Ovary (tissue), 10 donors: ENCODE measurements at places on chromosomes 11 and 22. TPM values are rescaled to one million over a fixed set of nuclear protein-coding genes. Genes with fewer than 3 reads are reported as not detected.

- no peaks in the 10 kb centered on the region for H3K27me3 ChIP-seq
- no peak for DNase-seq
- H3K36me3 ChIP-seq: no peaks in the 10 kb centered on the region
- H3K4me3 ChIP-seq: no peak overlapping the region
- H3K27ac ChIP-seq: no peak overlapping the region
Measured at GRCh38 chr11:26909991-26910591, 83.8 kb upstream of the FIBIN start.

- H3K36me3 ChIP-seq: no peaks in the 10 kb centered on the region
- DNase-seq: no peak
- H3K4me1 ChIP-seq: no peaks in the 10 kb centered on the region
- H3K4me3 ChIP-seq: no peak overlapping the region
Measured at GRCh38 chr11:91394727-91395414, 829.7 kb upstream of the FAT3 start.

Gene NAV2
- total RNA-seq: 2.9 TPM

Gene LRRC75B
- 21.3 TPM for total RNA-seq

Gene NXPE2
- 0.55 TPM for total RNA-seq

DNA sequence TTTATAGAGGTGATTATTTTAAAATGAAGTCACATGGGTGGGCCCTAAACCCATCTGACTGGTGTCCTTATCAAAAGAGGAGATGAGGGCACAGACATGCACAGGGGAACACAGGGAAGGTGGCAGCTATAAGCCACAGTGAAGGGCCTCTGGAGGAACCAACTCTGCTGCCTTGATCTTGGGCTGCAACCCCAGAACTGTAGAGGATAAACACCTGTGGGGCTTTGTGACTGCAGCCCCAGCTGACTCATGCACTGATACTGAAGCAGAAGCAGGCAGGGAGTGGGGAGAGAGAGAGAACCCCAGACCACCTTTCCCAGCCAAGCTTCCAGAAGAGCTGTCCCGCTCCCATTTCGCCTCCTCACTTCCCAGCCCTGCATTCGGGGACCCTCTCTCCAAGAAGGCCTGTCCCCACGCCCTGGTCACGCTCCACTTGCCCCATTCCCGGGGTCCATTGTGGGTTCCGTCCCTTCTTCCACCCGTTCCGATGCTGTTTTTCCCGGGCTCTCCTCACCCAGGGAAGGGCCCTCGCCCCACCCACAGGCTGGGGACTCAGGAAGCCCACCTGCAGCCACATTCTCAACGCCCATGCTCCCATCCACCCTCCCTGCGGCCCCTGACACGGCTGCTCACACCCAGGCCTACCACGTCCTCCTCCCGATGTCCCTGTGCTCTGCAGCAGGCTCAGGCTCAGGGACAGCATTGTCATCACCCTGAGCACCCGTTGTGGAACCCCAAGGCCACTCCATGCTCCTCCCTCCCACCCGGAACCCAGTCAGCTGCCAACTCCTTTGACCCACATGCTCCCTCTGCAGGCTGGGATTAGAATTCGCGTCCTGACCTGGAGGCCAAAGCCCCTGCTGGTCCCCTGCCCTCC lies 90.8 kb upstream of the SHANK2 start:
- no peaks in the 10 kb centered on the region for H3K4me1 ChIP-seq
- DNase-seq: no peak
- H3K36me3 ChIP-seq: no peaks in the 10 kb centered on the region
- H3K27me3 ChIP-seq: no peaks in the 10 kb centered on the region

DNA sequence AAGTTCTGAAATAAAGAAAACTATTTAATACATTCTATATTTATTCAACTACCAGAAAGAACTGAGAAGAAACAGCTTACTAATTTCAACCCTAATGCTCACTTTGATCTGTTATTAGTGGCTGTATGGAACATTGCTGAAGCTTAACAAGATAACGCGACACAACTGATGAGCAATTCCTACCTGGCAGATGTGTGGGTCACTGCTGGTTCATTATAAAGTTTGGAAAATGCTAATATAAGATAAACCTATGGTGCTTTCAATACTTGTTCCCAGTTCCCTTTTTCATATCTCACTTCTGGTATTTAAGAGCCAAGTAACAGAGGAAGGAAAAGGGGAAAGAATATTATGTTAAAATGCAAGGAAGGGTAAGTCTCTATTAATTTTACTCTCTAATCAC lies 10.5 kb downstream of the CTSC start:
- H3K27ac ChIP-seq: no peak overlapping the region
- no peak for DNase-seq
- H3K4me3 ChIP-seq: no peak overlapping the region
- no peaks in the 10 kb centered on the region for H3K36me3 ChIP-seq
- no peaks in the 10 kb centered on the region for H3K27me3 ChIP-seq

- no peak for DNase-seq
- H3K36me3 ChIP-seq: no peaks in the 10 kb centered on the region
- no peaks in the 10 kb centered on the region for H3K27me3 ChIP-seq
- no peak overlapping the region for H3K27ac ChIP-seq
- peaks cover 5% of the 10 kb centered on the region for H3K4me1 ChIP-seq
Measured at GRCh38 chr22:27273853-27274252, 527.7 kb downstream of the MN1 start.

DNA sequence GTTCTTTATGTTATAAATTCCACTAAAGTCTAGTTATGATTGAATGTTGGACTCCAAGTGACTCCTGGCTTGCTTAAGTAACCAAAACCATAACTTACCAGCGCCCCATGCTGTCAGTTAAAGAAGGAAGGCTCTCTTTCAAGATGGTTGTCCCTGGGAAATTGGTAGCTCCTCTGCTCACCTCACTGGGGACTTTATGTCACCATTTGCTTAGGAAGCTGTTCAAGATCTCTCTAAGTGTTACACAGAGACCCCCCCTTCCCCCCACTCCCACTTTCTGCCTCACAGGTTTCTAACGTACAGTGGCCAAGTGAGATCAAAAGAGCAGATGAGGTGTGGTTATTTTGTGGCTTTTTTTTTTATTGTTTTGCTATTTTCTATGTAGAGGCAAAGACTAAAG lies 301.8 kb downstream of the AASDHPPT start:
- H3K27me3 ChIP-seq: no peaks in the 10 kb centered on the region
- H3K36me3 ChIP-seq: no peaks in the 10 kb centered on the region
- DNase-seq: no peak
- H3K4me1 ChIP-seq: no peaks in the 10 kb centered on the region
- no peak overlapping the region for H3K4me3 ChIP-seq

DNA sequence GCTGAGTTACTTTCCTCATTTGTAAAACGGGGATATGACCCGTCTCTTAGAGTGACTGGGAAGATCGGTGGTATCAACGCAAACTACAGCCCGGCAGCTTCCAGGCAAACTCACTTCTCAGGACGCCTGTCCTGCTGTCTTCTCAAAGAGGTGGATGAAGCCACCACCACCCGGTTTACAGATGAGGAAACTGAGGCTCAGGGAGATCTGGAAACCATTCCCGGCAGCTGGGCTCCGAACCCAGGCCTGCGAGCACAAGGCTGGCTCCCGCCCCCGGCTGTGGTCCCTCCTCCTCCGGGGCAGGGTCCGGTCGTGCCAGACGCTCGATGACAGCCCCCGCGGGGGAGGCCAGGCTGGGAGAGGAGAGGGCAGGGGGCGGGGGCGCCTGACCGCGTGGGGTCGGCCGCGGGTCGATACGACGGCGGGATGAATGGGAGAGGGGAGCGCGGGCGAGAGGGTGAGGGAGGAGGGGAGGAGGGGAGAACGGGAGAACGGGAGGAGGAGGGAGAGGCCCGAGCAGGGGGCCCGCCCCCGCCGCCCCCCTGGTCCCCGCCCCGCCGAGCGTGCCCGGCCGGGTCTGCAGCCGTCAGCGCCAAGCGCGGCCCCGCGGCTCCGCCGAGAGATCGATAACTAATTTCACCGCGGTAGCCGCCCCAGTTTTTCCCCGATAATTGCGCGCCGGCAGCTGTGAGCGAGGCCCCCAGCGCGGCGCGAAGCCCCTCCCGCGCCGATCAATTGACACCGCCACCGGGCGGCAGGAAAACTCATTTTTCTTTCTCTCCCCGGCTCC lies 14.0 kb downstream of the IGLL1 start:
- no peaks in the 10 kb centered on the region for H3K27me3 ChIP-seq
- DNase-seq: peak; percentile 42
- H3K4me1 ChIP-seq: peaks cover 10% of the 10 kb centered on the region
- H3K4me3 ChIP-seq: peak overlapping the region; percentile 29

DNA sequence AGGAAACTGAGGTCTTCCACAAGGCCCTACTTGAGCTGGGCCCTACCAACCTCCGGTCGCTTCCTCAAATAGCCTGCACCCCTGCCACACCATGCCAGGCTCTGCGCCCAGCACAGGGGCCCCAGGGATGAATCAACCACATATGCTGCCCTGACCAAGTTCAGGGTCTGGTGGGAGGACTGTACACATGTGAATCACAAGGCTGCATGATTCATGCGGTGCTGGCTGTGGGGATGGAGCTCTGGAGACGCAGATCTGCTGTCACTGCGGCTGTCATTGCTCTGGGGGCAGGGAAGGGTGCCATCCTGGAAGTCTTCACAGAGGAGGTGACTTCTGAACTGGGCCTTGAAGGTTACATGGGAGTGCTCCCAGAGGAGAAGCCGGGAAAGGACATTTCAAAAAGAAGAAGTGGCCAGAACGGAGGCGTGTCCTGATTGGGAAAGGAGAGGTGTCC lies 21.5 kb downstream of the CYTH4 start:
- H3K4me1 ChIP-seq: peaks cover 3% of the 10 kb centered on the region
- H3K36me3 ChIP-seq: no peaks in the 10 kb centered on the region
- no peak overlapping the region for H3K27ac ChIP-seq
- H3K4me3 ChIP-seq: no peak overlapping the region

DNA sequence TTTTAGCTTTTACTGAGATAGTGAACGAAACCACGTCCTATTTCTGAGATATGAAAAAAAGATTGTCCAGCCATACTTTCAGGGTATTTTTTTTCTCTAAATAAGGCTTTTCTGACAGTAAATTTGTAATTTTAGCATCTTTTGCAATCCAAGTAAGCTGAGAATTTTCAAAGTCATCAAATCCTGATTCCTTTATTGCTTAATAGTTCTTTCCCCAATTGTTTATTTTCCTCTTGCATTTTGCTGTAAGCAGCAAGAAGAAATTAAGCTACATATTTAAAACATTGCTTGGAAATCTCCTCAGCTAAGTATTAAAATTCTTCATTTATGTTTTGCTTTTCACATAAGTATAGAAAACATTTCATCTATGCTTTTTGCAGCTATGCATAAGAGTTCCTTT lies 493.3 kb upstream of the CCDC179 start:
- no peak overlapping the region for H3K27ac ChIP-seq
- H3K27me3 ChIP-seq: no peaks in the 10 kb centered on the region
- no peaks in the 10 kb centered on the region for H3K36me3 ChIP-seq
- no peak for DNase-seq

GRCh38 chr22:44519886-44520285 lies 21.9 kb upstream of the RTL6 start:
- DNase-seq: no peak
- H3K27me3 ChIP-seq: no peaks in the 10 kb centered on the region
- no peak overlapping the region for H3K27ac ChIP-seq
- no peaks in the 10 kb centered on the region for H3K36me3 ChIP-seq

- no peaks in the 10 kb centered on the region for H3K4me1 ChIP-seq
- no peak overlapping the region for H3K27ac ChIP-seq
- no peak for DNase-seq
- H3K27me3 ChIP-seq: no peaks in the 10 kb centered on the region
Measured at GRCh38 chr11:94449437-94449836, 44.2 kb downstream of the MRE11 start.

DNA sequence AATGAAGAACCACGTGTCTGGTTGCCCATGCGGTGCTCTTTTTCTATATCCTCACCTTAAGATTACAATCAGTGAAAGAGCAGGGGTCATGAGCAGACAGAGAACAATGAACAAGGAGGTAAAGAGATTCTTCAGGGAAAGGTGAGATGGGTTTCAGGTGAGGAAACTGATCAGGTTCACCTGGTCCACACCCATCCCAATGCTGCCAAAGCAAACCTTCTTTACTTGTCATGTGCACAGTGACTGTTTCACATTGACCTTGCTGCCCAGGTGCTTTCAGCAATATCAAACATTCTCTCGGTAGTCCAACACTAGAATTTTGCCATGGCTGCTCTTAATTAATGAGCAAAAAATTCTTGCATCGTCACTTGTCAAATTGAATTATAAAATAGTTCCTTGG lies 24.5 kb upstream of the OR9Q2 start:
- H3K4me3 ChIP-seq: no peak overlapping the region
- H3K36me3 ChIP-seq: no peaks in the 10 kb centered on the region
- no peak for DNase-seq

GRCh38 chr11:27611947-27612455 lies 88.3 kb downstream of the BDNF start:
- no peak overlapping the region for H3K27ac ChIP-seq
- H3K4me3 ChIP-seq: no peak overlapping the region
- DNase-seq: no peak
- no peaks in the 10 kb centered on the region for H3K4me1 ChIP-seq
- no peaks in the 10 kb centered on the region for H3K36me3 ChIP-seq

Gene FIBIN
- total RNA-seq: 5.2 TPM

DNA sequence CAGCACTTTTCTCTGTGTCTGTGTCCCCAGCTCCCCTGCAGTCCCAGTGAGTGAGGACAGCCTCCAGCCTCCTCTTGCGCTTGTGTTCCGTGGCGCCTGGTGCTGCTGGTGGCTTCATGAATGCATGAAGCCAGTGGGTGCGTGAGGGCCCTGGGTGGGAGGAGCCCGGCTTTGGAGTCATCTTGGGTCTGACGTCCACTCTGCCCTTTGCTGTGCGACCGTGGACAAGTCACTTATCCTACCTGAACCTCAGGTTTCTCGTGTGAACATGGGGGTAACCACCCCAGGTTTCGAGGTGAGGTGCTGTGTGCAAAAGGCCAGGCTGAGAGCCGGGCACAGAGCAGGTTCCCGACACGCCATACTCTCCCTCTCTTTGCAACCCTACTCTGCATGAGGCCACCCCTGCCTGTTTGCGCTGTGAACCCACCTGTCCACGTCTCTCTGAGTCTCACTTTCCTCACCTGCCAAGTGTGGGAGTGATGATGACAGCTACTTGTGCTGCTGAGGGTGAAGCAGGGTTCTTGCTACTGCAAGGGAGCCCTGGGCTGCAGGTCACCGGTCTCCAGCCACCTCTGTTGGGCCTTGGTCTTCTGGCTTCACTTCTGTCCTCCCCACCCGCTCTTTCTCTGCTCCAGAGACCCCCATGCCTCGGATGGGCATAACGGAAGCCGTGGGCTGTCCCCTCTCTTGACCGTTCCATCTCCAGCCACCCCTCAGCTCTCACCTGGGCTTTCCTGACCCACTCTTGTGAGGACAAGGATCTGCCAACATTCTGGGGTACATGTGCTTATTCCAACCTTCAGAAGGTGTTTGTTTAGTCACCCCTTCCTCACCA lies 537.6 kb downstream of the TBC1D22A start:
- no peaks in the 10 kb centered on the region for H3K27me3 ChIP-seq
- no peak for DNase-seq
- H3K36me3 ChIP-seq: no peaks in the 10 kb centered on the region
- H3K4me1 ChIP-seq: no peaks in the 10 kb centered on the region

Gene EP300
- total RNA-seq: 86.2 TPM
